ENCODE measurements at places on chromosomes 6 and 20. TPM values are rescaled to one million over a fixed set of nuclear protein-coding genes. Genes with fewer than 3 reads are reported as not detected.

DNA sequence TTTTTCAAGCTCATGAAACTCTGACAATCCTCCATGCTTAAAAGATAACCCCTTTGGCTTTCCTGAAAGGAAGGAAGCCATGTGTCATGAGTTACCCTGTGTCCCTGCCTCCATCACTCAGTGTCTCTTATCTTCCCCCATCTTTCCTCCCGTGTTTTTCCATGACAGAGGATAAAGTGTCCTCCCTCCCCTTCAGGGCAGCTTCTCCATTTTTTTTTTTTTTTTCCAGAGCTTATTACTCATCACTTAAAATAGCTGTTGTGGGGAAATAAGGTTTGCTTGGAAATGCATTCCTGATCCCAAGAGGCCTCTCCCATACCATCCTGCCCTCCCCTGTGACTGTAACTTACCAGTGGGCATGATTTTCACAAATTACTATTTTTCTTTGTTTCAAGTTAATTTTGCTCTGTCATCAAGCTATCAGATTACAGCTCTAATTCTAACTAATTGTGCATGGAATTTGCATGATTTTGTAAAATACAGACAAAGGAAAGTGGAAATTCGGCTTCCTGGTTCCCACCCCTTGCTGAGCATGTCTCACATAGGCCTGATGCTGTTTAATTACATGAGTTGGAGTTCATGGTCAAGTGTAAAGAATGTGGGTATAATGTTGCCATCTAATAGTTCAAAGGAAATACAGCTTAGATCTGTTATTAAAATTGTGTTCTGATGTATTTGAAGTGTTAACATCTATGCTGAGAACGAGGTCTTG lies 614.5 kb upstream of the FLRT3 start:
- H3K4me1 ChIP-seq: no peaks in the 10 kb centered on the region
- no peak overlapping the region for H3K27ac ChIP-seq
- no peaks in the 10 kb centered on the region for H3K36me3 ChIP-seq
- no peak for DNase-seq
- no peaks in the 10 kb centered on the region for H3K27me3 ChIP-seq

GRCh38 chr6:156260815-156261214 lies 516.4 kb upstream of the ARID1B start:
- H3K4me3 ChIP-seq: no peak overlapping the region
- H3K36me3 ChIP-seq: no peaks in the 10 kb centered on the region
- DNase-seq: no peak
- H3K4me1 ChIP-seq: no peaks in the 10 kb centered on the region
- H3K27me3 ChIP-seq: no peaks in the 10 kb centered on the region
- no peak overlapping the region for H3K27ac ChIP-seq

DNA sequence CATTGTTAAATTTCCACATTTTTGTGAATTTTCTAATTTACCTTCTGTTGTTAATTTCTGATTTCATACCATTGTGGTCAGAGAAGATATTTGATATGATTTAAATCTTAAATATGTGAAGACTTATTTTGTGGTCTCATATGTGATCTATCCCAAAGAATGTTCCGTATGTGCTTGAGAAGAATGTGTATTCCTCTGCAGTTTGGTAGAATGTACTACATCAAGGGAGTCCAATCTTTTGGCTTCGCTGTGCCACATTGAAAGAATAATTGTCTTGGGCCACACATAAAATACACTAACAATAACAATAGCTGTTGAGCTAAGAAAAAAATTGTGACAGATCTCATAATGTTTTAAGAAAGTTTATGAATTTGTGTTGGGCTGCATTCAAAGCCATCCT lies 176.2 kb upstream of the PRND start:
- H3K27ac ChIP-seq: no peak overlapping the region
- H3K4me1 ChIP-seq: no peaks in the 10 kb centered on the region
- H3K4me3 ChIP-seq: no peak overlapping the region

DNA sequence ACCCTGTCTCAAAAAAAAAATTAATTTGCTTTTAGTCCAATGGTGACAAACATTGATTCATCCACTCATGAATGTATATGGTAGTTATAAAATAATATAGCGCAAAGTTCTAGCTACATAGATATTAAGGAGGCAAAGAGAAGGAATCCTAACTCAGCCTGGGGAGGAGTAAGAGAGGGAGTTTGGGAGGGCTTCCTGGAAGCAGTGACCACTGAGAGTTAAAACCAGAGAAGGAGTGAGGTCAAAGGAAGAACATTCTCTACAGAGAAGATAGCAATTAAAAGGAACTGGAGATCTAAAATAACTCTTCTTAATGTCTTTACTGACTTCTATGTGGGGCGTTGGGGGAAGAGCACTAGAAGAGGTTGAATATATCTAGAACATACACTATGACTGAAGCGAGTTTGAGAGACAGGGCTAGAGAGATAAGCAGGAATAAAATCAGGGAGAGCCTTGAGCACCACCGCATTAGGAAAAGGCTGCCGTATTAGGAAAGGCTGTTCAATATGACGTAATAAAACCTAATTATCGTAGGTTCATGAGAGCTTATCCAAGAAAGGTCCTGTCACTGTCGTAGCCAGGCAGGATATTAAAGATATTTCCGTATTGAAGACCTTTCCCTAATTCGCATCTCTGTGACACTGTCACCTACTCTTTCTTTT lies 81.8 kb upstream of the CNKSR3 start:
- no peak overlapping the region for H3K4me3 ChIP-seq
- H3K27ac ChIP-seq: no peak overlapping the region
- H3K27me3 ChIP-seq: no peaks in the 10 kb centered on the region
- no peaks in the 10 kb centered on the region for H3K4me1 ChIP-seq

GRCh38 chr20:8518878-8519277 lies 386.8 kb downstream of the PLCB1 start:
- no peak for DNase-seq
- H3K4me1 ChIP-seq: no peaks in the 10 kb centered on the region
- H3K36me3 ChIP-seq: no peaks in the 10 kb centered on the region
- H3K27me3 ChIP-seq: no peaks in the 10 kb centered on the region
- no peak overlapping the region for H3K27ac ChIP-seq

DNA sequence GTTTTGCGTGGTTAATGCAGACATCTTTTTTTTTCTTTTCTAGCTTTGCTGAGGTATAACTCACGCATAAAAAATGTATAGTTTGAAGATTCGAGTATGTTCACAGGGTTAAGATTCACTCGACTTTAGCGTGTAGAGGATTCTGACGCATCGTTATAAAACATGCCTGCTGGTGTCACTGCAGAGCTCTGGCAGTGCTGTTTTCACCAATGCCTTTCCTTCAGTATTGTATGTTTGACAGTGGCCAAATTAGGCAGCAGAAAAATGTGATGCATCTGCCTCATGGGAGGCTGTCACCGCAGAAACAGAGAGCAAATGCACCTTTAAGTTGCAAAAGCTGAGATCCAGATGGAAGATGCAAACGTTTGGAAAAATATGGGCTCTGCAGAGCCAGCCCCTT lies 18.0 kb upstream of the SIRPB2 start:
- DNase-seq: no peak
- H3K27me3 ChIP-seq: no peaks in the 10 kb centered on the region
- H3K36me3 ChIP-seq: no peaks in the 10 kb centered on the region
- no peak overlapping the region for H3K4me3 ChIP-seq

- H3K4me3 ChIP-seq: no peak overlapping the region
- H3K36me3 ChIP-seq: peaks cover 66% of the 10 kb centered on the region
- H3K27me3 ChIP-seq: no peaks in the 10 kb centered on the region
- no peak overlapping the region for H3K27ac ChIP-seq
- DNase-seq: no peak
- peaks cover 24% of the 10 kb centered on the region for H3K4me1 ChIP-seq
These were observed 158.1 kb downstream of the DTNBP1 start for GRCh38 chr6:15504581-15505350.

GRCh38 chr20:25032478-25033264 lies 25.3 kb downstream of the ACSS1 start:
- peaks cover 24% of the 10 kb centered on the region for H3K36me3 ChIP-seq
- no peak overlapping the region for H3K27ac ChIP-seq
- DNase-seq: no peak
- peaks cover 21% of the 10 kb centered on the region for H3K4me1 ChIP-seq

DNA sequence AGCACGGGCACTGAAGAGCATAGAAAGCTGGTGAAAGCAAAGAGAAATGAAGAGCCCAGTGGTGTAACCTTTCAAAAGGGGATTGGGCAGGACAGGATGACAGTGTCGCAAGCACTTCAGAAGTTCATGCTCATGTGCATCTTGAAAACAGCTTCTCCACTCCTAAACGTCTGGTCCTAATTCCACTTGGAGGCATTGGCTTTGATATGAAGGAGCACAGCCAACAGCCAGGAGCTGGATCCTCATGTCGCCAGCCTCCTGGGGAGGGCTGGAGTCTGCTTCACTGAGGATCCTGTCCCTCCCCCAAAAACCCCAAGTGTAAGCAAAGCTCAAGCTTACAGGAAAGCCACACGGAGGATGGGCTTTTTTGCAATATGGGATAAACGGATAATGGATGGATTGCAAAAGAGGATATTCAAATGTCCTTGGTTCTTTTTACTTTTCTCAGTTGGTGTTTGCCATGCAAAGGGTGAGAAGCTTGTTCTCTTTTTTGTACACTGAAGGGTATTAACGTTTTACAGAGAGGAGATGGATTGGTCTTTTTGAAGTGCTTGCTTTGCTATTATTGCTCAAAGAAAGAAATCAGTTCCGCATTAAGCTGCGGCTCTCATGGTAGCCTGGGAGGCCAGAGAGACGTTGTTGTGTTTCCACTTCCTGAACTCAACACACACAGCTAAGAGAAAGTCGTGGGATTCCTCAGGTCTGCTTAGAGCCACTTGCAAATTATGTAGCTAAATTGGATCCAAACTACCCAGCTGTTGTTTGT lies 92.2 kb downstream of the SIM1 start:
- H3K4me1 ChIP-seq: no peaks in the 10 kb centered on the region
- no peaks in the 10 kb centered on the region for H3K36me3 ChIP-seq
- no peak overlapping the region for H3K4me3 ChIP-seq
- no peak overlapping the region for H3K27ac ChIP-seq

- H3K4me1 ChIP-seq: no peaks in the 10 kb centered on the region
- no peak overlapping the region for H3K27ac ChIP-seq
- no peak for DNase-seq
- no peaks in the 10 kb centered on the region for H3K36me3 ChIP-seq
- H3K27me3 ChIP-seq: no peaks in the 10 kb centered on the region
- no peak overlapping the region for H3K4me3 ChIP-seq
These were observed 61.3 kb upstream of the NXT1 start for GRCh38 chr20:23289249-23289648.

DNA sequence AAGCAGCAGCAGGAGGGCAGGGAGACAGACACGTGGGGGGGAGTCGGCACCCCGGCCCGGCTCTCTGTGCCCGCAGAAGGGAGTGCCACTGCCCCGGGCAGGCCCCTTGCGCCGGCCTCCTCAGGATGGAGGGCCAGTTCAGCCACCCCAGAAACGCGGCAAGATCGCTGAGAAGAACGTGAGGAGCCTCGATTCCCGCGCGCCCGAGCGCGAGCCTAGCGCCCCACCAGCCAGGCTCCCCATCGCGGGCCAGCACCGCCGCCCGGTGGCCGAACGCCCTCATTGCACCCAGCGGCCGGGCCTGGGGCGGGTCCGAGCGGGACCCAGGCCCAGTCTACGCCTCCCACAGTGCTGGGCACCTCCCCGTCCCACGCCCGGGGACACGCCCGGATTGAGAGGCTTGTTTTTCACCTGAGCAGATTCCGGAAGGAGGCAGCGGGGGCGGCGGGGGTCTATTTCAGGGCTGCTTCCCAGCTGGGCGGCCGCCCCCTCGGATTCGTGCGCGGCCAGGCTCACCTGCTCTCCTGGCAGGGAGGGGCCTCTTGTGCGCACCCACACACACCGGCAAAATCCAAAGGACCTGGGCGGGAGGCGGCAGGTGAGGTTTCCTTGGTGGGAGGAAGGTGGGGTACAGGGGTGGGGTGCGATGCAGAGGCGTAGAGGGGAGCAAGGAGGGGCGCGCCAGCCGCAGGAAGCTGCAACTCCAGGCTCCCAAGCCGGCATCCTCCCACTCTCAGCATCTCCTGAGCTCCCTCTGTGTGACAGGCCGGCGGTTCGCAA lies 9.0 kb upstream of the GRM4 start:
- peaks cover 11% of the 10 kb centered on the region for H3K4me1 ChIP-seq
- DNase-seq: peak; percentile 77
- no peak overlapping the region for H3K27ac ChIP-seq
- H3K4me3 ChIP-seq: no peak overlapping the region
- H3K27me3 ChIP-seq: peaks cover 25% of the 10 kb centered on the region

GRCh38 chr20:40317156-40317790 lies 371.8 kb downstream of the MAFB start:
- DNase-seq: no peak
- no peaks in the 10 kb centered on the region for H3K4me1 ChIP-seq

- H3K4me3 ChIP-seq: no peak overlapping the region
- H3K27ac ChIP-seq: no peak overlapping the region
- no peaks in the 10 kb centered on the region for H3K27me3 ChIP-seq
- no peaks in the 10 kb centered on the region for H3K36me3 ChIP-seq
- no peaks in the 10 kb centered on the region for H3K4me1 ChIP-seq
These were observed 79.5 kb upstream of the PAK5 start for GRCh38 chr20:9918348-9918747.

- H3K27ac ChIP-seq: no peak overlapping the region
- H3K4me1 ChIP-seq: no peaks in the 10 kb centered on the region
- H3K27me3 ChIP-seq: no peaks in the 10 kb centered on the region
These were observed 8.2 kb downstream of the RTN4IP1 start for GRCh38 chr6:106620931-106621672.

DNA sequence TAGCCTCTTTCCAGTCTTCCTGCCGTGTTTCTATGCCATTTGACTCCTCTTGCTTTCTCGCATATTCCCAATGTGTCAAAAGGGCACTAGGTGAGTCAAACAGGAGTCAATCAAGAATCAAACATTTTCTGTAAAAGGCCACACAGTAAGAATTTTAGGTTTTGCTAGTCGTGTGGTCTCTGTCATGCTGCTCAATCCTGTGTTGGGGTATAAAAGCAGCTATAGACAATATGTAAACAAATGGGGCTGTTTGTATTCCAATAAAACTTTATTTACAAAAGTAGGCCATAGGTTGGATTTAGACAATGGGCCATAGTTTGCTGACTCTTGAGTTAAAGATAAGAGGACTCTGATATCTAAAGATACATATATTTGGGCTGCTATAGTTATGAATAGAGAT lies 235.4 kb upstream of the BTBD3 start:
- H3K36me3 ChIP-seq: no peaks in the 10 kb centered on the region
- no peaks in the 10 kb centered on the region for H3K27me3 ChIP-seq
- DNase-seq: no peak
- H3K4me1 ChIP-seq: no peaks in the 10 kb centered on the region
- H3K27ac ChIP-seq: no peak overlapping the region
- no peak overlapping the region for H3K4me3 ChIP-seq

GRCh38 chr6:168950858-168951214 lies 302.8 kb downstream of the THBS2 start:
- no peak for DNase-seq
- no peaks in the 10 kb centered on the region for H3K27me3 ChIP-seq
- no peak overlapping the region for H3K4me3 ChIP-seq
- H3K27ac ChIP-seq: no peak overlapping the region
- H3K36me3 ChIP-seq: no peaks in the 10 kb centered on the region

GRCh38 chr6:1325461-1326309 lies 13.8 kb downstream of the FOXQ1 start:
- H3K27ac ChIP-seq: no peak overlapping the region
- H3K36me3 ChIP-seq: no peaks in the 10 kb centered on the region
- H3K4me1 ChIP-seq: no peaks in the 10 kb centered on the region
- no peak for DNase-seq

GRCh38 chr20:22180244-22180643 lies 404.1 kb downstream of the FOXA2 start:
- no peak overlapping the region for H3K27ac ChIP-seq
- DNase-seq: no peak
- no peaks in the 10 kb centered on the region for H3K4me1 ChIP-seq
- no peaks in the 10 kb centered on the region for H3K36me3 ChIP-seq
- H3K27me3 ChIP-seq: no peaks in the 10 kb centered on the region
- H3K4me3 ChIP-seq: no peak overlapping the region

The FOXC1 gene
- 0.21 TPM for total RNA-seq

The UNC5CL gene
- total RNA-seq: 5.3 TPM

The CDSN gene
- total RNA-seq: not detected

The TMEM151B gene
- total RNA-seq: not detected

The BPIFB2 gene
- total RNA-seq: not detected

All from natural killer cell (primary cell).